Stimulated activated CD4-positive, alpha-beta T cell treated with anti-CD3 and anti-CD28 coated beads, Interleukin-15, amount 100 ng/mL, for 48 hours (primary cell): ENCODE measurements at places on chromosomes 6 and 20.

- DNase-seq: no peak
Measured at GRCh38 chr6:12178521-12178920, 111.6 kb upstream of the EDN1 start.

DNA sequence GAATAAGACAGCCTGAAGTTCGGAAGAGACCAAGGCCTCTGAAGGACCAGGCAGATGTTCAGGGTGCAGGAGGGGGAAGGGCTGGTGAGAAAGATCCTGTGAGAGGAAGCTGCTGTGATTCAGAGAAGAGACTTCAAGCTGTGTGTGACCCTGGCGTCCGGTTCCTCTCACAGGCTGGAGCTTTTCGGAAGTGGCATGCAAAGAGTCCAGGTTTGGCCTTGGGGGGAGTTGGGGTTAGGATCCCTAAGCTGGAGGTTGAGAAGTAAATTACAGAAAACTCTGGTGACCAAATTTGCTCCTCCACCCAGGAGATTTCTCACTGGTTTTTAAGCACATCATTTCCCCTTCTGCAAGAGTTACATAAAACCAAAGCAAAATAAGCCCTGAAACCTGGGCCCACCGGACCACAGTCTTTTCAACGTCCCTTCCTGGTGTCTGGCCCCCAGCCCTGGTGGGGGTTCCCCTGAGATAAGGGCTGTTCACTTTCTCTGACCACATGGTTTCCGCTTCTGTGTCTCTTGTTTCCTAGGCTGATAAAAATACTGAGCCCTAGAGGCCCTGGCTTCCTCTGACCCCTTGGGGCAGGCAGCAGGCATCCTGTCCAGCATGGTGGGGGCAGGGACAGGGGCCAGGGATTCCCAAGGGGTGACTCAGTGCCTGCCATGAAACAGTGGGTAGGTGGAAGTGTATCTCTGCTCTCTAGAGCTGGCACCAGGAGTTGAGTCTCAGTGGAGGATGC lies 12.0 kb upstream of the LTA start:
- DNase-seq: no peak

DNA sequence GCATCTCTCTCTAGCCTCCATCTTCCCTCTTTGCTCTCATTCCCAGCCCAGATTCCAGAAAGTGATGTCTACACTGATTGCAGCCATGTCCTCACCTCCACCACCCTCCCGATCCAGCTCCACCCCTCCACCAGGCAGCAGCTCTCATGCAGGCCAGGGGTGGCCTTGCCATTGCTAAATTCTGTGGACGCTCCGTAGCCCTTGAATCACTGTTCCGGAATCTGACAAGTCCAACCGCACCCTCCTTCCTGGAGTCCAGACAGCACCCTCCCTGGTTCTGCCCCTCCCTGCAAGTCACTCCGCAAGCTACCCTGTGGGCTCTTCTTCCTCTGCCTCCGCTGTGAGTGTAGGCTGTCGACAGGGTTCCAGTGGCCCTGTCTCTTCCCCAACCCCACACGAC lies 26.2 kb downstream of the TNXB start:
- DNase-seq: no peak

- no peak for DNase-seq
Measured at GRCh38 chr6:13013681-13014503, 297.3 kb downstream of the PHACTR1 start.

- DNase-seq: no peak
Measured at GRCh38 chr20:1625083-1625690, 5.4 kb upstream of the SIRPB1 start.

DNA sequence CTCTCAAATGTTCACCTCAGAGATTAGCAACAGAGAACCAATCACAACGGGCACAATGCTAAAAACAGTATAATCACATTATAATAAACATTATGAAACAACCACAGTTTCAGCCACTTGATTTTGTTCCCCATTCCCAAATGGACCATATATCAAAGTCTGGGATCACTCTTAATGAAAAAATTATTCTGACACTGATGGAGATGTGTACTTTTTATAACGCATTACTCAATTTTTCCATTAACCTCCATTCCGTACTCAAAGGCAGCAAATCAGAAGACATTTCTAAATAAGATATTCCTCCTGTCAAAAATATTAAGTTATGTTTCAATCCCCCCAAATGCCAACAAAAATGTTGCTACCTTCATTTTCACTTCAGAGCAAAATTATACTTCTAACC lies 2.8 kb downstream of the CPNE1 start:
- DNase-seq: no peak

GRCh38 chr6:42140032-42140431 lies 2.4 kb downstream of the C6orf132 start:
- DNase-seq: no peak
